ENCODE measurements at places on chromosomes 6 and 20. TPM values are rescaled to one million over a fixed set of nuclear protein-coding genes. Genes with fewer than 3 reads are reported as not detected.

DNA sequence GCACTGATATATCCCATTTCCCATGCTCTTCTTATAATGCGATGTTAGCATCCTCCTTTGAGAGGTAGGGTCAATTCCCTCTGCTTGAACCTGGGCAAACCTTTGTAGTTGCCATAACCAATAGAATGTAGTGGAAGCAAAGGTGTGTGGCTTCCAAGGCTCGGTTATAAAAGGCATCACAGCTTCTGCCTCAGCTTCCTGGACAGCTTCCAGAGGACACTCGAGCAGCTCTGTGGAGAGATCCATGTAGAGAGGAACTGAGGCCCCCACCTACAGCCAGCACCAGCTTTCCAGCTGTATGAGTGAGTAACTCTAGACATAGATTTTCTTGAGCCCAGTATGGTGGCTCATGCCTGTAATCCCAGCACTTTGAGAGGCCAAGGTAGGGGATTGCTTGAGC, 36.7 kb downstream of the FGD2 start:
- H3K4me1 ChIP-seq, result no peaks in the 10 kb centered on the region
- no peak overlapping the region for H3K4me3 ChIP-seq
- H3K36me3 ChIP-seq, result no peaks in the 10 kb centered on the region
- no peaks in the 10 kb centered on the region for H3K27me3 ChIP-seq

- no peaks in the 10 kb centered on the region for H3K4me1 ChIP-seq
- H3K36me3 ChIP-seq, result no peaks in the 10 kb centered on the region
- no peaks in the 10 kb centered on the region for H3K27me3 ChIP-seq
- no peak overlapping the region for H3K27ac ChIP-seq
- no peak for DNase-seq
These were observed 226.3 kb downstream of the KIF16B start for GRCh38 chr20:16346956-16347355.

DNA sequence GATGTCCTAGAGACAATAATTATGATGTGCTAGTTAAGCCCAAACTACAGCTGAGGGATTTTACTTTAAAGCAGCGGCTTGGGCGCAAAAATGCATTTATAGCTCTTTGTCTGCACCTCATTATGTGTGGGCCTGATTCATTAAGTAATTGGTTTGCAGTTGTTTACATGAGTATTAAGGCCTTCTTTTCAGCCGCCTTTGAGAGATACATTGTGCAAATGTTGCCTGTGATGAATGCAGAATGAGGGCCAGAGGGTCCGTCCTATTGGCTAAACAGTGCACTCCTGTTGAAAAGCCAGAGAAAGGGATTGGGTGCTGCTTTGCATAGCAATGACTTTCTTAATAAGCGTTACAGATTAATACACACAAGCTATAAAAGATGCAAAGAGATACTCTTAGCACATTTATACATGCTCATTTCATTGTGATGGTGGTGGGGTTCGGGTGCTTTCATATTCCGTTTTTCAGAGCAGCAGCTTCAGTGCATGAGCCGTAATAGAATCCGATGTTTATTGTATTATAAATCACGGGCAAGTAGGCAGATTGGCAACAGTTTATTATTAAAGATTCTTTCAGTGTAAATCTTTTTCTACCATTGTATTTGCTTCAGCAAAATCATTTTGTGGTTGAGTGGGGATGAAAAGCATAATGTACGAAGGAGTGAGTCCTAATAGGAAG, 68.2 kb upstream of the XRN2 start:
- H3K27me3 ChIP-seq, result no peaks in the 10 kb centered on the region
- peaks cover 56% of the 10 kb centered on the region for H3K4me1 ChIP-seq
- no peaks in the 10 kb centered on the region for H3K36me3 ChIP-seq
- peak overlapping the region; percentile 29 for H3K4me3 ChIP-seq
- peak overlapping the region; percentile 92 for H3K27ac ChIP-seq
- DNase-seq, result peak; percentile 74

GRCh38 chr6:151240036-151240685, 394 bp downstream of the AKAP12 start:
- peaks cover 20% of the 10 kb centered on the region for H3K27me3 ChIP-seq
- no peaks in the 10 kb centered on the region for H3K36me3 ChIP-seq
- H3K4me1 ChIP-seq, result peaks cover 25% of the 10 kb centered on the region
- peak; percentile 96 for DNase-seq

DNA sequence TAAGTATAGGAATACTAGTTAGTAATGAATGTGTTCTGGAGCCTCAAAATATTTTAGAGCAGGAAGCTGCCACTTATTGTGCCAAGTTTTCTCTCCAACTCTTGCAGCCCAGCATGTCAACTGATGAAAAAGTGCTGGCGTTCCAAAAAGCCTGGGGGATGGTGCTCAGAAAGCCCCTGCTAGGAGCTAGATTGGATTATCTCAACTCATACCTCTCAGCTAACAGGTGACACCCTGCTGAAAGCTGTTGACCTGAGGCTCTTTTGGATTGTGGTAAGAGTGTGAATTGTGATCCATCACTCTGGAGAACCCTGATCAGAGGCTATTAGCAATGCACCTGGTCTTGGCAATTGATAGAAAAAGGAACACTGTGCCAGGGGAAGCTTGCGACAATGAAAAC, 580.4 kb downstream of the EYS start:
- no peaks in the 10 kb centered on the region for H3K36me3 ChIP-seq
- DNase-seq, result peak; percentile 2
- peaks cover 13% of the 10 kb centered on the region for H3K4me1 ChIP-seq
- H3K27me3 ChIP-seq, result no peaks in the 10 kb centered on the region
- no peak overlapping the region for H3K27ac ChIP-seq

GRCh38 chr6:122622479-122622878, 12.3 kb downstream of the PKIB start:
- DNase-seq, result no peak
- no peaks in the 10 kb centered on the region for H3K36me3 ChIP-seq
- no peaks in the 10 kb centered on the region for H3K27me3 ChIP-seq
- no peaks in the 10 kb centered on the region for H3K4me1 ChIP-seq
- H3K4me3 ChIP-seq, result no peak overlapping the region
- no peak overlapping the region for H3K27ac ChIP-seq

GRCh38 chr6:166659581-166659980, 32.5 kb upstream of the RPS6KA2 start:
- peaks cover 44% of the 10 kb centered on the region for H3K27me3 ChIP-seq
- H3K27ac ChIP-seq, result no peak overlapping the region
- H3K4me3 ChIP-seq, result no peak overlapping the region
- no peak for DNase-seq
- peaks cover 13% of the 10 kb centered on the region for H3K4me1 ChIP-seq
- no peaks in the 10 kb centered on the region for H3K36me3 ChIP-seq

DNA sequence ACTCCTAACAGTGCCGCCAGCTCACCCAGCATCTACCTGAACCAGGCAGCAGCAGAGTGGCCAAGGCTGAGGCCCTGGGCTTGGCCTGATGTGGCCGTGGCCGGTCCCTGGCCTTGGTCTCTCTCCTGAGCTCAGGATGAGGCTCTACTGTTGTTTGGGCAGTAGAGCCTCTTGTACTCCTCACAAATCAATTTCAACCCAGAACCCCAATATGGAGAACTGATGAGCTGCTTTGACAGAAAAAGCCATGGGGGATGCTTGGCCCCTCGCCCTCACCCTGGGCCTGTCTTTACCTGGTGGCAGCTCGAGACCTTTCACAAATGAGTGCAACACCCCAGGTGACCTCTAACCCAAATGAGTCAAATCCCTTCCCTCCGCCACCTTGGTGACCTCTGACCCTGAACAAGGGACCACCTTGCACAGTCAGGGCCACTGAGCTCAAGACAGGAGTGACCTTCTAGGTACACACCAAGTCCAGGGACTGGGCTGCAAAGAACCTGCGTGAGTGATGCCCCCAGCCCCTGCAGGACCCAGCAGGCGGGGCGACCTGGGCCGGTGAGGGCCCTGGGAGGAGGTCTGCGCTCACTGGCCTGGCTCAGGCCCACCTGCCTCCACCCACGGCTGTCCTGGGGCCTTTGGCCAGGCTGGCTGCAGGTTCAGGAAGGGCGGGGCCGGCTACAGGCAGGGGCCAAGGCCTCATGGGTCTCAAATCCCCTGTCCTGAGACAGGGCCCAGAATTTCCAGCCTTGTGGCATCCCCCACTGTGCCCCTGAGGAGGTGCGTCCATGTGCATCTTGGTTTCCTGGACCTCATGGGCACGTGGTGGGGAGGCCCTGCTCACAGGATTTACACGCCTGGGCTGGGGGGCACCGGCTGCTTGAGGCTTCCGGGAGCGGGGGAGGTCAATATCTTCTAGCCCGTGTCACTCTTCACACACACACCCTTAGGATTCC, 30.2 kb downstream of the PSMG4 start:
- H3K27ac ChIP-seq, result no peak overlapping the region
- H3K4me1 ChIP-seq, result no peaks in the 10 kb centered on the region
- no peaks in the 10 kb centered on the region for H3K36me3 ChIP-seq
- H3K27me3 ChIP-seq, result no peaks in the 10 kb centered on the region

Gene SLC22A16
- not detected for total RNA-seq

Gene IL17A
- not detected for total RNA-seq

Gene ZSWIM3
- 3.7 TPM for total RNA-seq

Gene ULBP2
- not detected for total RNA-seq

Gene PHACTR3
- 0.22 TPM for total RNA-seq

Gene C6orf58
- not detected for total RNA-seq

Gene SNX21
- 12.2 TPM for total RNA-seq

Gene MAP3K7
- 91.9 TPM for total RNA-seq

Gene TBC1D32
- total RNA-seq, result 18.9 TPM

Gene POPDC3
- 8.2 TPM for total RNA-seq

Gene MYBL2
- total RNA-seq, result 28.8 TPM
